ENCODE measurements at places on chromosomes 2 and 18. TPM values are rescaled to one million over a fixed set of nuclear protein-coding genes. Genes with fewer than 3 reads are reported as not detected.

DNA sequence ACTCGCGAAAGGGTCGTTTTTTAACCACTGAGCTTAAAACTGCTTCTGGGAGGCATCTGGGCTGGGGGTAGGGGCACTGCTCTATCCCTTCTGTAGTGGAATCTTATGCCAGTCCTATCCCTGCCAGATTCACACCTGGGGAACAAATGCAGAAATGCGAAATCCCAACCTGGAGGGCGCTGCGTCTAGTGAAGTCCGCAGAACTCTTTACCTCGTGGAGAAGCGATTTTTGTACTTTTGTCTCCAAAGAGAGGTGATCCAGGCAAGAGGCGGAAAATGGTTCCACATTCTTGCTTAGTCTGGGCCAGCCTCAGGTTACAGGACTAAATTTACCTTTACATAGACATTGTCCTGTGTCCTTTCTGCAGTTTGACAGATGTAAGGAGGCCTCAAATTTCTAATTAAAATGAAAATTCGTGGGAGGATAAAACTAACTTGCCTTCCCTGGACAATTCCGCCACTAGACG is 10.4 kb downstream of the TBR1 start:
- H3K27ac ChIP-seq = no peak overlapping the region
- peak; percentile 73 for DNase-seq
- H3K36me3 ChIP-seq = no peaks in the 10 kb centered on the region
- H3K27me3 ChIP-seq = peaks cover 51% of the 10 kb centered on the region
- no peaks in the 10 kb centered on the region for H3K4me1 ChIP-seq
- peak overlapping the region; percentile 74 for H3K4me3 ChIP-seq

DNA sequence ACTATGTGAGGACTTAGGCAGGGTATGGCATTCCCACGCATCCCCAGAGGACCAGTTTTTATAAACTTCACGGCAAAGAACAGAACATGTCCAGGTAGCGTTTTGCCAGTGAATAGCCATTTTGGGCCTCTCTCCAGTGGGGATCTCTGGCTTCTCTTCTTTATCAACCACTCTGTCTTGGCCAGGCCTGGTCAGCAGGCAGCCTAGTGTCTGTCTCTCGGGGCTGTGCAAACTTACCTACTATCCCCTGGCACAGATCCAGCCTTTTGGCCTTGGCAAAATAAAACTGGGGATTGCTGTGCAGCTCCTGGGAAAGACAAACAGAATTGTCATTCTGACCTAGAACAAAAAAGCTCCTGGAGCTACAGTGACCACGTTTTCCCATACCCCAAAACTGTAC is 14.5 kb downstream of the CAPN14 start:
- peaks cover 13% of the 10 kb centered on the region for H3K27me3 ChIP-seq
- no peak overlapping the region for H3K4me3 ChIP-seq
- no peaks in the 10 kb centered on the region for H3K4me1 ChIP-seq
- H3K36me3 ChIP-seq = no peaks in the 10 kb centered on the region
- no peak for DNase-seq
- no peak overlapping the region for H3K27ac ChIP-seq

- H3K27ac ChIP-seq = no peak overlapping the region
- no peak overlapping the region for H3K4me3 ChIP-seq
- no peaks in the 10 kb centered on the region for H3K27me3 ChIP-seq
- no peaks in the 10 kb centered on the region for H3K4me1 ChIP-seq
- peak; percentile 22 for DNase-seq
These were observed 84.9 kb downstream of the MAPK4 start for GRCh38 chr18:50644807-50645206.

DNA sequence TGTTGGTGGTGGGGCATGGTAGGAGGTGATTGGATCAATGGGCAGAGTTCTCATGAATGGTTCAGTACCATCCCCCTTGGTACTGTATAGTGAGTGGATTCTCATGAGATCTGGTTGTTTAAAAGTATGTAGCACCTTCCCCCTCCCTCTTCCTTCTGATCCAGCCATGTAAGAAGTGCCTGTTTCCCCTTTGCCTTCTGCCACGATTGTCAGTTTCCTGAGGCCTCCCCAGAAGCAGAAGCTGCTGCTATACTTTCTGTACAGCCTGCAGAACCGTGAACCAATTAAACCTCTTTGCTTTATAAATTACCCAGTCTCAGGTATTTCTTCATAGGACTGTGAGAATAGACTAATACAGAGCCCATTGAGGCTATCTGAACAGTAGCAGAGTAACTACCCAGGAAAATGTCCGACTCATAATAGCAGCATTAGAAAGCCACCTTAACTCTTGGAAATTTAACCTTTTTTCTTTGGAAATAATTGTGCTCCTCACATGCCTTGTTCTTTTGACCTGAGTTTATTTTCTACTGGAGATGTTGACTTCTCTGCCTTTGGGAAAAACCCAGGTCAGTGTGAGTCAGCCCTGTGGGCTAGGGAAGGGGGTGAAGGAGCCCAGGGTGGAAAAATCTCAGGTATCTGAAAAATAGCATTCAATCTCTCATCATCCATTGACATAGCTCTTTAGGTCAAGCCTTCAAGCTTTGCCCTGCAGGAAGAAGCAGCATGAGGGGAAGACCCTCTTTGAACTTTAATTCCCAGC is 18.1 kb downstream of the CYP1B1 start:
- H3K27me3 ChIP-seq = no peaks in the 10 kb centered on the region
- no peak overlapping the region for H3K4me3 ChIP-seq
- DNase-seq = no peak

GRCh38 chr18:75201282-75202270 is 7.4 kb downstream of the PTGR3 start:
- H3K27ac ChIP-seq = no peak overlapping the region
- H3K36me3 ChIP-seq = peaks cover 5% of the 10 kb centered on the region
- no peaks in the 10 kb centered on the region for H3K27me3 ChIP-seq
- no peak for DNase-seq

- no peak overlapping the region for H3K27ac ChIP-seq
- no peaks in the 10 kb centered on the region for H3K4me1 ChIP-seq
- peaks cover 7% of the 10 kb centered on the region for H3K27me3 ChIP-seq
- no peaks in the 10 kb centered on the region for H3K36me3 ChIP-seq
- DNase-seq = no peak
These were observed 13.2 kb upstream of the ILKAP start for GRCh38 chr2:238216651-238217184.

DNA sequence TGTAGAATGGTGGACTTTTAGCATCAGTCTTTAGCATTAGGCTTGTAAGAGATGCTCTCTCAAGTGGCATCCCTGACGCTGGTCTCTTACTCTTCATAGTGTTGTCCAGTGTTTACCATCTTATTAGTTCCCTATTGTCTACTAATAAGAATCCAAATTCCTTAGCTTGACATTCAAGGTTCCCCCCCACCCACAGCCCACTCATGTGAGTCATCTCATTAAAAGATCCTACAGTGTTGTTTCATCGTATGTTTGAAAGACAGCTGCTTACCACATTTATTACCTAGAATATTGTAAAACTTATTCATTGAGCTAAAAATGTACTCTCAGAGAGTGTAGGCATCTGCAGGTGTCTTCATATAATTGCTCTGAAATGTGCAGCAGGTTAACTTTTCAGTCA is 28.5 kb downstream of the EIF5B start:
- H3K36me3 ChIP-seq = peaks cover 77% of the 10 kb centered on the region
- H3K4me3 ChIP-seq = no peak overlapping the region
- no peaks in the 10 kb centered on the region for H3K27me3 ChIP-seq
- no peak overlapping the region for H3K27ac ChIP-seq
- no peaks in the 10 kb centered on the region for H3K4me1 ChIP-seq

Gene CCDC148
- 0.13 TPM for total RNA-seq

Gene GCG
- not detected for total RNA-seq

Gene SALL3
- total RNA-seq = not detected

Gene PLCL1
- total RNA-seq = 2.3 TPM

Gene RESP18
- total RNA-seq = not detected

Gene GAL3ST2
- total RNA-seq = not detected
